ENCODE measurements at places on chromosomes 2 and 18. TPM values are rescaled to one million over a fixed set of nuclear protein-coding genes. Genes with fewer than 3 reads are reported as not detected.

The AP1S3 gene
- total RNA-seq: 1.9 TPM

The TTN gene
- total RNA-seq: 101 TPM

The FBXO48 gene
- 1.0 TPM for total RNA-seq

The SLC23A3 gene
- total RNA-seq: 1.9 TPM

The MYO1B gene
- total RNA-seq: 145 TPM

The SLC25A12 gene
- total RNA-seq: 3.1 TPM

The FSHR gene
- total RNA-seq: 6.5 TPM

The EHBP1 gene
- 34.6 TPM for total RNA-seq

The CHN1 gene
- 28.8 TPM for total RNA-seq

The DSC3 gene
- 0.41 TPM for total RNA-seq

The METTL4 gene
- total RNA-seq: 17.5 TPM

The NAT8 gene
- not detected for total RNA-seq
